Mucosa of gallbladder (tissue), 1 donor: ENCODE measurements at places on chromosomes 7 and 10.
A peak's percentile ranks its signal among the peaks of the same experiment; 100 is the strongest.

GRCh38 chr7:126557271-126557670 is 695.5 kb downstream of the GRM8 start:
- no peak for DNase-seq

DNA sequence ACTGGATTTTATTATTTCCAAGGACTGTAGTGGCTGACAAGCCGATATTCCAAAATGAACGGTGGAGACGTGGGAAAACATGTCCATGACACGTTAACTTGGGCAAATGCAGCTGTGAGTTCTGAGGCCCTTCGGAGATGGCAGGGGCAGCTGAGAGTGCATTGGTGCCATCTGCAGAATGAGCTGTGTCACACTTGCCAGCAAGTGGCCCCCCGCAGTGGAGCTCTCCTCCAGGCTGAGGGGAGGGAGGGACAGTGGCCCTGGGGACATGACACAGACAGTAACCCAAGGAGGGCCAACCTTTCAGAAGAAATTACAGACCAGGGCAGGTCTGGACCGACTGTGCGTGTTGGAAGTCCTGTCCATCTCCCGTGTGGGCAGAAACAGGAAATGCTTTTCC is 139.4 kb downstream of the SVIL start:
- DNase-seq = no peak

DNA sequence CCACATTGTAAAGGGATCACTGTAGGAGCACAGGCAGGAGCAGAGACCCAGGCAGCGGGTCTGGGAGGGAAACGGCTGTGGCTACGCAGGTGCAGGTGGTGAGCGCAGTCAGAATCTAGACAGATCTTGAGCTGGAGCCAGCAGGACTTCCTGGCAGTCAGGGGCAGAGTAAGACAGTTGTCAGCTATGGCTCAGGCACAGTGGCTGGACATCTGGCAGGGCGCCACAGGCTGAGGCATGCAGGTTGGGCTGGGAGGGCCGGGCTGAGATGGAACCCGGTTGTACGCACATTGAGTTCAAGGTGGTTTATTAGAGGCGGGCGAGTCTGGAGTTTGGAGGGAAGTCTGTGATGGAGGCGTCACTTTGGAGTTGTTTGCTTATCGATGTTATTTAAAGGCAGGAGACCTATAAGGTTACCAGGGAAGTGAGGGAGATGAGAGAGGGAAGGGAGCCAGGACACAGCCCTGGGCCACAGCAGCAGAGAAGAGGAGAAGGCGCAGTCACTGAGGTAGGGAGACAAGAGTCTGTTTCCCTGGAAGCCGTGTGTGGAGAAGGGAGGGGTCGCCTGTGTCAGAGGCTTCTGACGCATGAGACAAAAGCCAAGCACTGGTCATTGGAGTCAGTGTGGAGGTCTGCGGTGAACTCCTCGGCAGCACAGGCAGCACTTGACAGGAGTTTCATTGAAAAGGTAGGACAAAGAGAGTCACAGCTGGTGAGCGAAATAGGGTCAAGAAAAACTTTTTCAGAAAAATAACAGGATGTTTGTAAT is 73.8 kb downstream of the LANCL2 start:
- DNase-seq = no peak

GRCh38 chr10:55410415-55410885 is 609.4 kb upstream of the PCDH15 start:
- peak; percentile 69 for DNase-seq

DNA sequence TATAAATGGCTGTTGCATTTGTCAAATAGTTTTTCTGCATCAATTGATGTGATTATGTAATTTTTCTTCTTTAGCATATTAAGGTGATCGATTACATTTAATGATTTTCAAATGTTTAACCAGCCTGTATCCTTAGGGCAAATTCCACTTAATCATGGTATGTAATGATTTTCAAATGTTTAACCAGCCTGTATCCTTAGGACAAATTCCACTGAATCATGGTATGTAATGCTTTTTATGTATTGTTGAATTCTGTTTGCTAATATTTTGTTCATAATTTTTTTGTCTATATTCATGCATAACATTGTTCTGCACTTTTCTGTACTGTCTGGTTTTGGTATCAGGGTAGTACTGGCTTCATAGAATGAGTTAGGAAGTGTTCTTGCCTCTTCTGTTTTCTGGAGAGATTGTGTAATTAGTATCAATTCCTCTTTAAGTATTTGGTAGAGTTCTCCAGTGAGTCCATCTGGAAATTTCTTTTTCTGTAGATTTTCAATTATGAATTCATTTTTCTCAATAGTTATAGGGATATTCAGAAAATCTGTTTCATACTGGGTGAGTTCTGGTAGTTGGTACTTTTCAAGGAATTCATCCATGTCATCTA is 393.2 kb upstream of the FOXK1 start:
- DNase-seq = no peak

DNA sequence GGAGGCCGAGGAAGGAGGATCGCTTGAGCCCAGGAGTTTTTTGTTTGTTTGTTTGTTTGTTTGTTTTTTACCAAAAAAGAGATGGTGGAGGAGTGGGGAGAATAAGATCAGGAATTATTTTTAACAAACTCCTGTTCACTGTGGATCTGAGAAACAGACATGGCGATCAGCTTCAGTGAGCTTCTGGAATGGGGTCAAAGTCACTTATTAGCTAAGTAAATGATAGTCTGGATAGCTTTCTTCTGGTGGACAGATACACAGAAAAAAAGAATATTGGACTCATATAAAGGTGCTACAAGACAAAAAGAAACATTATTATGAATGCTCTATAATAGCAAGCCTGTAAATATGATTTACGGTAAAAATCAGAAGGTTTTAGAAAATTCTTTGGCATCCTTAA is 85.1 kb downstream of the POU6F2 start:
- no peak for DNase-seq

- no peak for DNase-seq
Observed at GRCh38 chr7:97226541-97226940, 109.0 kb downstream of the SDHAF3 start.

GRCh38 chr10:59891349-59891748 is 15.0 kb downstream of the CCDC6 start:
- DNase-seq = no peak
